ENCODE measurements at places on chromosomes 13 and 19.

DNA sequence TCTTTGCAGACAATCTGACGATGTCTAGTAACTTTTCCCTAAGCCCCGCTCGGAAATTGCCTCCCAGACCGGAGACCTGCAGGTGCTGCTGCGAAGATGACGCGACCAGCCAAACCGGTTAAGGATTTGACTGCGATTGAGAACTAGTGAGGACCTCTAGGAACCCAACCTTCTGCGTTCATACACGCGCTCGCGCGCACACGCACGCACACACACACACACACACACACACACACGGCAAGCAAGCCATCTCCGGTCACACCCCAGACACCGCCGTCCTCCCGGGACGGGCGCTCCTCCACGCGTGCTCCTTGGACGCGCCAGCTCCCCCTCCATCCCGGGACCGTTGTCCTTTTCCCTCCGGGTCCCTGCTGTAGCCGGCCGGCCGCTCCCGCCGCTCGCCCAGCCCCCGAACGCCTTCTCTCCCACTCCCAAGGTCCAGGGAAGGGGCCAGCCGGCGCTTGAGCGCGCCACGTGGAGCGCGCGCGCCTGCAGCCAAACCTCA lies 1.2 kb downstream of the TBC1D4 start:
- DNase-seq = no peak

GRCh38 chr13:39822437-39822836 lies 167.0 kb downstream of the COG6 start:
- DNase-seq = no peak

GRCh38 chr13:76868371-76868770 lies 17.8 kb downstream of the KCTD12 start:
- no peak for DNase-seq

DNA sequence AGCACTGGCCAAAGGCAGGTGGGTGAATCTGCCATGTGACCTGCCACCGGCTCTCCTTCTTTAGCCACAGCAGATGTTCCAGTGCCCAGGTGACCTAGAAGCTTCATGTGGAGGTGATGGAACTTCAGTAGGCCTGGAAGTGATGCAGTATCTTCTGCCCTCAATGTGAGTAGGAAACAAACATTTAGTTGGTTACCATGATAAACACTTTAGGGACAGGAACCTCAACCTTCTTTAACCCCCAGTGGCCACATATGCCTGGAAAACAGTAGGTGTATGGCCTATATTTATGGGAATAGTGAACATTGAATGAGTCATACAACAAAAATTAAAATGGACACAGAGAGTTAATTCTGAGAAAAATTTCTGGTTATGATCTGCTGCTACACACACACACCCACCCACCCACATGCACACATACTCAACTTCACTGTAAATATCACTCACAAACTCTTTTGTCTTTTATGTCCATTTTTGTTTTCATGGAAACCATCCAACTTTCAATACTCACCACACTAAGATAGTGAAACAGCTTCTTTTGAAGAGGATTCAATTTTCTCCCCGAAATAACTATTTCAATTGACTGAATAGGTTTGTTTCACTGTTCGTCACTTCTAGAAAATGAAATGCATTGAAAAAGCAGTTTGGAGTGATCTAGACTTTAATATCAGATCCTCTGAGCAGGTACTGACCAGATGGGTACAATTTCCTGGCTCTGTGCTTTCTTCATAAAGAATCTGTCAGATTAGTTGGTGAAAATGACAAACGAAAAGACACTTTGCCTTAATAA lies 97.3 kb downstream of the STARD13 start:
- DNase-seq = no peak

- DNase-seq = no peak
Measured at GRCh38 chr13:44506719-44507118, 69.4 kb downstream of the TSC22D1 start.

GRCh38 chr13:50229960-50230661 lies 214.9 kb downstream of the KCNRG start:
- DNase-seq = no peak

- no peak for DNase-seq
Measured at GRCh38 chr19:44603201-44603945, 10.0 kb upstream of the IGSF23 start.

DNA sequence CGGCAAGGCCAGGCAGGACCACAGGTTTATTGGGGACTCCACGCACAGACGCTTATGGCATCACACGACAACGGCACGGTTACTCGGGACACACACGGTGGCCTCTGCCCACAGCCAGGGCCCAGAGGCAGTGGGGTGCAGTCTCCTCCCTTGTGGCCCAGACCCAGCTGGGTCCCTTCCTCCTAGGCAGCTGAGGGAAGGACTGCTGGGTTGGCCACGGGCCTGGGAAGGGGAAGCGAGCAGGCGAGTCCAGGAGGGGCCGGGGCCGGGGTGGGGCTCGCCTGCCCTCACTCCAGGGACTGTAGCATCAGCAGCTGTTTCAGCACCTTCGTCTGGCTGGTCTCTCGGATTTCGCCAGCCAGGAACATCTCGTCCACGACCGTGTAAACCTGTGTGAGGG lies 12.5 kb downstream of the AP2S1 start:
- DNase-seq = no peak

GRCh38 chr13:99875391-99875790 lies 96.2 kb downstream of the ZIC5 start:
- no peak for DNase-seq

DNA sequence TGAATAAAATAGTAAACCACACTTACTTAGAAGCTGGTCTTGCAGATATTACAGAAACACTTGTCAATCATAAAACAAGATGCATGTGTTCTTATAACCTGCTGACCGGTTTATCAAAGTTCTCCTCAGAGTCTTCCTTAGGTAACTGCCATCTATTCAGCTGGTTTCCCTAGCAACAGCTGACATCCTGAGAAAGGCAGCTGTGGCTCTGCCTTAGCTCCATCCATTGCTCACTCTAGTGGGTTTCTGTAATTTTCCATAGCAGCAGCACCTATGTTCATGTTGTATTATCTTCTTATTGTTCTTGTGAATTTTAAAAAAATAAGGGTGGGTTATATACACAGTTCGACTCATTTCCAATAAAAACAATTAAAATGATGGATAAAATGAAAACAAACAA lies 87.8 kb downstream of the RAP2A start:
- no peak for DNase-seq

All from stimulated activated CD8-positive, alpha-beta memory T cell treated with anti-CD3 and anti-CD28 coated beads, Interleukin-7, amount 100 ng/mL, for 1 hour (primary cell).